NCI-H1694 (cell line): ENCODE measurements at places on chromosomes 1 and 21.

GRCh38 chr1:24413350-24414163 is at the start of gene STPG1:
TSS of gene STPG1 (minus strand) at chr1:24413782. CDS start at chr1:24401388, 12,394 bp downstream.
- no peak for DNase-seq

- DNase-seq: no peak
Observed at GRCh38 chr1:212683357-212683722, 16.3 kb downstream of the BATF3 start.

DNA sequence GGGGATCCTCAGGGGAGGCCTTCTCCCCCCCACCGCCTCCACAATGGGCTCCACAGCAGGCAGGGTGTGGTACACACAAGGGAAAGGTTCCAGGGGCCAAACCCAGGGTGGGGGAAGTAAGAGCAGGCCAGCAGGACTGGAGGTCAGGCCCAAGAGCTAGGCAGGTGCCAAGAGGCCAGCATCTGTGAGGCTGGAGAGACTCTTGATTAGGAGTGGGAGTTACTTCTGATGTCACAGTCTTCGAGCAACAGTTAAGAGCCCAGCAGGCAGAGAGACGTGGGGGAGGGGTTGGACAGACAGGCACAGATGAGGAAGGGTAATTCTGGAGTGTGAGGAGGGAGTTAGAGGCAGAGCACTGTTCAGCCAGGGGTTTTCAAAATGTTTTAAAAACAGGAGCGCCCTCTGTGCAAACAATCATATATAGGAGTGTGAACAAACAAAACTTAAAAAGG is 55.8 kb downstream of the SLC9A1 start:
- no peak for DNase-seq

- DNase-seq: no peak
Observed at GRCh38 chr21:10272216-10272615, 249.2 kb upstream of the TPTE start.

- DNase-seq: no peak
Observed at GRCh38 chr1:27624467-27625178, 10.4 kb downstream of the FGR start.

- no peak for DNase-seq
Observed at GRCh38 chr1:71498542-71498941, 417.7 kb upstream of the ZRANB2 start.
